Activated T-helper 1 cell treated with anti-CD3 and anti-CD28 coated beads, Interleukin-12 subunit alpha, Interleukin-12 subunit beta, Interleukin-2, Interleukin-4 antibody, amounts not matched to agents 30 ng/mL and 10 ng/mL and 1 ng/mL, durations not matched to agents 14 hours and 24 hours and 36 hours (primary cell): ENCODE measurements at places on chromosomes 16 and 17. TPM values are rescaled to one million over a fixed set of nuclear protein-coding genes. Genes with fewer than 3 reads are reported as not detected.

Gene PMFBP1
- 0.12 and 0.39 TPM in 2 replicates for total RNA-seq

Gene NPIPA2
- 6.2 and 6.9 TPM in 2 replicates for total RNA-seq

Gene CFAP20
- total RNA-seq = 64.9 and 65.2 TPM in 2 replicates

Gene PLEKHH3
- 0.52 and 0.76 TPM in 2 replicates for total RNA-seq

Gene SLC5A11
- total RNA-seq = 0.07 and 0.10 TPM in 2 replicates
